ENCODE measurements at places on chromosomes 11 and 22.
A peak's percentile ranks its signal among the peaks of the same experiment; 100 is the strongest.

- DNase-seq: no peak
These were observed 8.1 kb downstream of the C11orf91 start for GRCh38 chr11:33692541-33692940.

DNA sequence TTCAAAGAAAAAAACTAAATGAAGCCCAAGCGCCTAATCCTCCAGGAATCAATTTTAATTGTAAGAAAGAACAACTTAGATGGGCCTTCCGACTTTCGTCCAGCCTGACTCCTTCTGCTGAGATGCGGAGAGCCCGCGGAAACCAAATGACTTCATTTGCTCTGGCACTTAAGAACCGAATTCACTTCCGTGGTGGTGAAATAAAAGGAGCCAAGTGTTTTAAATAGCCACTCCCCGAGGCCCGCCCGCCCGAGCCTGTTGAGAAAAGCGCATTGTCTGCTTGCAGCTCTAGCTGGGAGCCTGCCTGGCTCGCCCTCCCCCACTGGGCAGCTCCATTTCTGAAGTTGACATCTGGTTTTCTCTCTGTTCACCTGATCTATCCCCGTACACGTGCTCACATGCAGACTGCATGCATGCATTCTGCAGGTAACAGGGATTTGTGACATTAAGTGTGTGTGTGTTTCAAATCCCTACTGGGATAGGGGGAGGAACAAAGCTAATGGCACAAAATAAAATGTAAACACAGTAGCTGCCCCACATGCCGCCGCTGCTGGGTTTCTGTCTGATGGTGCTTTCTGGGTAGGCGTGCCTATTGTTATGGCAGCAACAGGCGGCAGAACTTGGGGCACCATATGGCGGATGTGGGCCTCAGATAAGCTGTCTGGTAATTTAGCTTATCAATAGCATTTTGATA, 6.2 kb downstream of the TEAD1 start:
- no peak for DNase-seq

- no peak for DNase-seq
These were observed 335.3 kb downstream of the CTTN start for GRCh38 chr11:70733327-70734325.

- DNase-seq: peak; percentile 20
These were observed 635 bp downstream of the C11orf21 start for GRCh38 chr11:2300936-2301630.

DNA sequence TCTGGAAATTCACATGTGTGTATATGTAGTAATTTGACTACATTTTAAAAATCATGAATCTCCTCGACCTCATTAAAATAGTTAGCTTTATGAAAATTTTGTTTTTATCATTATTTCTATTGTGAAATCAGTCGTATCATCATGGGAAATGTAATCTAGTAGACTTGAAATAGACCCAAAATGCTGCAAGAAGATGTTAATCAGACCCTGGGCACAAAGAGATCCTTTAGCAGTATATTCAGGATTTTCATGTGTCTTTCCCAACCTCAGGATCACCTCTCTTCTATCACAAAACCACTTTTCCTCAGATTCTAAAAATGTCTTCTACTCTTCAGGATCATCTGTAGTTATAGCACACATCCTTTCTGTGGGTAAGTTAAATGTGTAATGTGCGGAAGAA, 74.9 kb upstream of the ADSL start:
- DNase-seq: no peak

GRCh38 chr11:76209973-76210930, 4.0 kb upstream of the WNT11 start:
- DNase-seq: peak; percentile 27

GRCh38 chr22:28187612-28188011, 268.6 kb upstream of the PITPNB start:
- no peak for DNase-seq
